A673 (cell line): ENCODE measurements at places on chromosomes 13 and 19. TPM values are rescaled to one million over a fixed set of nuclear protein-coding genes. Genes with fewer than 3 reads are reported as not detected.
A peak's percentile ranks its signal among the peaks of the same experiment; 100 is the strongest.

DNA sequence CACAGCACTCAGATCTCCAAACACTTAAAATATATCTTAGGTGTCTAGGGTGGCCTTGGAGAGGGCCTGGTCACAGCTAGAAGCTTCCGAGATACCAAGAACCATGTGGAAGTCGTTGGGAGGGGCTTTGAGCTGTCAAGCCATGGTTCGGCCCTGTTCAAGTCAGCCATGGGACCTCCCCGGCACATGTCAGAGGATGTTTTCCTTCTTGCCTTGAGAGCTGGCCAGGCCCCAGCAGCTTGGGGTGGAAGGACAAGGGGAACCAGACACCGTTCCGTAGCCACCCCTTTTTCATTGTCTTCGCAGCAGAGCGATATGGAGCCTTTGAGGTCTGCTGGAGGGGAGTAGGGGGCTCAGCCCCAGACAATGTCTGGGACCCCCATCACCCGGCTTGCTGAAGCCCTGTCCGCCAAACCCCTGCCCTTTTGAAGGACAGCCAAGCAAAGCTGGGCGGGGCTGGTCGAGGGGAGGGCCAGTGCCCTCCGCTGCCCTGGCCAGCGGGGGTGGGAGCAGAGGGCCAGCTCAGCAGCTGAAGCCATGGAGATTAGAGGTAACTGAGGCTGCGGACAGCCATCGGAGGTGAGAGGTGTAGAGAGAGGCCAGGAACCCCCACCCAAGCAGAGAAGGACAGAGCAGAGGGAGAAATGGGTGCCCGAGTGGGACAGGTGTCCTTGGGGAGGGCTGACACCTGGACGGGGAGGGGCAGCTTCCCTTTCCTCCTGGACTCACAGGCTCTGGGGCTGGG lies 435 bp downstream of the KLK11 start:
- H3K4me3 ChIP-seq: no peak overlapping the region
- no peak for DNase-seq
- peaks cover 67% of the 10 kb centered on the region for H3K27me3 ChIP-seq
- H3K36me3 ChIP-seq: no peaks in the 10 kb centered on the region

- H3K4me1 ChIP-seq: no peaks in the 10 kb centered on the region
- no peaks in the 10 kb centered on the region for H3K36me3 ChIP-seq
- H3K4me3 ChIP-seq: no peak overlapping the region
- DNase-seq: no peak
- H3K27me3 ChIP-seq: peaks cover 12% of the 10 kb centered on the region
Observed at GRCh38 chr19:54307389-54308020, 5.5 kb downstream of the LILRA5 start.

DNA sequence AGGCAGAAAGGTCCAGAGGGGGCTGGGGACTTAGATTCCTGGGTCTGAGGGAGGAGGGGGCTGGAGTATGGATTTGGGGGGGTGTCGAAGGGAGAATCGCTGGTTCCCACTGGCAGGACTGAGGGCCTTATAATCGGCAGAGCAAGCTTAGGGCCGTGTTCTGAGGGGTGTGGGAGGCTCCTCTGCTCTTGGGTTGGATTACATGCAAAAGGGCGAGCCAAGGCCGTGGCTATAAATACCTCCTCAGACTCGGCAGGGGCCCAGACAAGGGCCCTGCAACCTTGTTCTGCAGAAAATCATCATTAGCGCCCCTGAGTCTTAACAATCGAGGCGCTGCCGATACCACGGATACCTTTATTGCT lies 707 bp upstream of the MAMSTR start:
- DNase-seq: no peak
- peak overlapping the region; percentile 84 for H3K27ac ChIP-seq
- H3K36me3 ChIP-seq: no peaks in the 10 kb centered on the region

- no peak overlapping the region for H3K4me3 ChIP-seq
- H3K27me3 ChIP-seq: peaks cover 31% of the 10 kb centered on the region
- H3K27ac ChIP-seq: no peak overlapping the region
Observed at GRCh38 chr13:106882246-106882645, 314.3 kb upstream of the ARGLU1 start.

DNA sequence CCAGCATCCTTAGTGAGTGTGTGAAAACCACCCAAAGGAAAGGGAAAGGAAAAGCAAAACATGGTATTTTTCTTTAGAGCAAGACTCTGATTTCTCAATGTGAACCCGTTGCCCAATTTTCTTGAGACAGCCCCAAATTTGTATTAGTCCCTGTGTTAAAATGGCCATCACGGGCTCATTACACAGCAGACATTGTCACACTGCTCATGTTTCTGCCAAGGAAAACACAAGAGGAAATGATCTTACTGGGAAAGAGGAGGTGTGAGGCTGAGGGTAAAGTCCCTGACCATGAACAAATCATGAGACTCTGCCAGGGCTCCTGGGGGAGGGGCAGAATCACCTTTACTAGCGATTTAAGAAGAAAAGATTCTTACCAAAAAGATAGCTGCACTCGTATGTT lies 54.4 kb downstream of the FAM124A start:
- H3K36me3 ChIP-seq: no peaks in the 10 kb centered on the region
- no peak overlapping the region for H3K27ac ChIP-seq
- no peaks in the 10 kb centered on the region for H3K27me3 ChIP-seq
- H3K4me1 ChIP-seq: no peaks in the 10 kb centered on the region

DNA sequence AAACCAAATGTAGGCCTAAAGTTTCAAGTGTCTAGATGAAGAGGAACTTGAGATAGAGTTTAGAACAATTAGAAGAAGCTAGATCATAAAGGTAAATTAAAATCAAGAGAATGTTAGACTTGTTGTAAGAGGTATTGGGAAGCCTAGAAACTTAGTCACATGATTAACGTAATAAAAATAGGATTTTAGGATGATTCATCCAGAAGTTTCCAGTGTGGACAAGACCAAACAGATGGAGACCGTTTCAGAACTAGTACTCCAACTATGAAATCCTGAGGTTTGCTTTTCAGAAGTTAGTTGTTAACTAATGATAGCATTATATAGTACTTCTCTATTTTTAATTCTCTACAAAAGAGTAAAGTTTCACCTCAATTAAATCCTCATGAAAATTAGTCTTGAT lies 104.9 kb downstream of the MZT1 start:
- H3K27ac ChIP-seq: no peak overlapping the region
- H3K27me3 ChIP-seq: peaks cover 18% of the 10 kb centered on the region
- no peaks in the 10 kb centered on the region for H3K4me1 ChIP-seq
- H3K4me3 ChIP-seq: no peak overlapping the region

KIR2DL4 gene
- total RNA-seq: not detected in 2 replicates
